Sigmoid colon (tissue), 7 donors: ENCODE measurements at places on chromosomes 1 and 21.

DNA sequence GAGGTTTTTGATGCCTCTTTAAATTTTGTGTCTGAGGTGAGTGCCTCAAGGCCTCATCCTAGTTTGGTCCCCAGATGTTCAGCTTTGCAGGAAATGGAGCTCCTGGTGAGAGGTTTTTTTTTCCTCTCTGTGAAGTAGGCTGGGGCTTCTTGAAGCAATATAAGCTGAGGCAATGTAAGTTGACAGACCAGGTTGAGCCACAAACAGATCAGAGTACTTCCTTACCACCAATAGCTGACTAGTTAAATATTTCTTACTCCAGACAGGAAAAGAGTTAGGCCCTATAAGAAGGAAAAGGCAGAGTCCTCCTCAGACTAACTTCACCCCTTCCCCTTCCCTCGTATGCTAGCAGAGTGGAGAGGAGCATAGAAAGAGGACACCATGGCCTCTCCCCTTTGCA lies 341.0 kb downstream of the LMO4 start:
- no peak for DNase-seq

DNA sequence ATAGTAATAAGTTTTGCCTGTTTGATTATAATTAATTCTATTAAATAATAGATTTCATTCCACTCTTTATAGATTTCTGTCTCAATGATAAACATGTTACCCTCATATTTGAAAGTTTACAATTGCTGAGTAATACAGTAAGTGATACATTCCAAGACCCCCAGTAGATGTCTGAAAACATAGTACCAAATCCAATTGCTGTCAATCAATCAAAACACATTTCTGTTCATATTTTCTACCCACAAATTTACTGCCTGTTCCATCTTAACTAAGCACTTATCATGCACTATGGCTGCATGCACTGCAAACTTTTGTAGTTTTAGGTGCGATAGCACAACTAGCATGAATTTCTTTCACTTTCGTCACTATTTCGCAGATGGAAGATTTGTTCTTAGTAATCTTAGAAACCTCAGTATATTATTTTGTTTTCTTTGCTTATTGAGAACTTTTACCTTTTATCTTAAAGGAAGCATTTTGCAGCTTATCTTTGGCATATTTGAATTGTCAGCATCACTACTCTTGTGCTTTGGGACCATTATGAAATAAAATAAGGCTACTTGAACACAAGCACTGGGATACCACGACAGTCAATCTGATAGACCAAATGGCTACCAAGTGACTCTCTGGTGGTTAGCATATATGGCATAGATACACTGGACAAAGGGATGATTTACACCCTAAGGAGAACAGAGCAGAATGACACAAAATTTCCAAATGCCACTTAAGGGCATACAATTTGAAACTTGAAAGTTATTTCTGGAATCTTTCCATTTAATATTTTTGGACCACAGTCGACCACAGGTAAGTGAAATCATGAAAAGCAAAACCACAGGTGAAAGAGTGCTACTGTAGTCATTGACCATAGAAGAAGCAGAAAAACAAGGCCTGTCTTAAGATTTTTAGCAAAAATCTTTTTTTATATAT lies 67.6 kb downstream of the RGS13 start:
- no peak for DNase-seq

DNA sequence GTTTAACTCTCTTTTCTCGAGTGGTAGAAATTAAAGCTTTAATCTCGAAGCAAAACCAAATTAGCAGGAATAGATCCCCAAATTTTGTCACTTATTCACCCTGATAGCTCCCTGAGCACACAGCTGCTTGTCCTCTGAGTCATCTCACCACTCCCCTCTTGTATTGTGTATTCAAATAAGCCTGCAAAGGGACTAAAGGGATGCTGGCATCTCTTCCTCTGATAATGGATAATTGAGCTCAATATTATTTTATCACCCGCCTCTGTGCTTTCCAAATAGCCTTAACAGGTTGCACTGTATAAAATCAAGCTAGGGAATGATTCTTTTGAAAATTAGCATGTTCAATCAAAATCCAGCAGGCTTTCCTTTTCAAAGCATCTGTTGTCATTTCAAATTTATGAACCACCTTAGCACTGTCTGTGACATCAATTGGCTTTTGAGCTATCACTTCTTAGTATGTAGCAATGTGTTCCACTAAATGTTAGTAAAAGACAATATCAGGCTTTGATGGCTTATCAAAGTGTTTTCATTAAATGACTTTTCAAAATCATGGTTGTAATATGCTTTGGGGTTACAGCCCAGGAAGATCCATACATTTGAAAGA lies 561.6 kb downstream of the PLA2G4A start:
- no peak for DNase-seq

DNA sequence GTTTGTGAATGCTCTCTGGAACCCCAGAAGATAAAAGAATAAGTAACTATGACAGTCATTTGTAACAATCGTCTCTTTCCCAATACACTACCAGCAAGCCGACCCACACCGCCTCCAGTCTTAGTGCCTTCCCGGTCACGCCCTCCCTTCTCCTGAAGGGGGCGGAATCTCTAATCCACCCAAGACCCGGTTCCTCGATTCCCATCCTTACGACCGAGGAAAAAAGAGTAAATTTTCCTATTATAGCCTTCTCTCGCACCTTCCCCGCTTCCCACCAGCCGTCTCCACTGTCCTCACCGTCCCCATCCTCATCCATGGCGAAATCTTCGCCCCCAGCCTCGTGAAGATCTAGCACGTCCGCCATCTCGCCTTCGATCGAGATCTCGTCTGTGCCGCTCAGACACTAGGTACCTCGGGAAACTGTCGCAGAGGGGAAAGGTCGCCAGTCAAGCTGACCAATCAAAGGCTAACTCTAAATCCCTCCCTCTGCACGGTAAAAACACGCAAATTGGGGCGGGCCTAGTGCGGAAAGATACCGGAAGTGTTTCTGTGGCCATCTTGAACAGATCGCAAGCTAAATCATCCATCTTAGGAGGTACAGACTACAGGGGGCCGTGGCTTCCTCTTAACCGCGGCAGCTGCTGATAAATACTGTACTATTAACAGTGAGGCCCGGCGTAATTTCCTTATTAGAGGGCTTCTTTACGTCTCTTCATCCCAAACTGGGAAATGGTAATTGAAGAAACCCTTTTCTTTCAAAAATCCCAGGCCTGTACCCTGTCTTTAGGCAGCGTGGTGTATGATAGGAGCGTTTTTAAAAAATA lies at the start of gene RBM8A:
TSS of gene RBM8A (minus strand) at position 422 of the 824 bp plus-strand sequence. CDS start at position 364, 58 bp downstream.
- peak; percentile 98 for DNase-seq

GRCh38 chr1:150876119-150876454 lies 312 bp downstream of the ARNT start:
- no peak for DNase-seq

DNA sequence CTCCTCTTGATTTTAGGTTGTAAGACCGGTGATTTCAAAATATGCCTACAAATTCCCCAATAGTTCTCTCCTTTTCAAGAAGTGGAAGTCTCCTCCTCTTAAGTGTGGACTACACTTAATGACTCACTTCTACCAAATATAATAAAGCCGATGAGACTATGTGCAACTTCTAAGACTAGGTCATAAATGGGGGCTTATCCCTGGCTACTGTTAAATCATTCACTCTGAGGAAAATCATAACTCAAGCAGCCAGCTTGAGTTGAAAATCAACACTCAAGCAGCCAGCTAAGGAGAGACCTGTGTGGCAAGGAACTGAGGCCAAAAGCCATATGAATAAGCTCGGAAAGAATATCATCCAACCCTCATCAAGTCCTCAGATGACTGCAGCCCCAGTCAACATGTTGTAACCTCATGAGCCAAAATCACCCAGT lies 49.6 kb upstream of the PSMG1 start:
- no peak for DNase-seq

GRCh38 chr1:226651732-226652105 lies 87.4 kb downstream of the ITPKB start:
- peak; percentile 75 for DNase-seq

DNA sequence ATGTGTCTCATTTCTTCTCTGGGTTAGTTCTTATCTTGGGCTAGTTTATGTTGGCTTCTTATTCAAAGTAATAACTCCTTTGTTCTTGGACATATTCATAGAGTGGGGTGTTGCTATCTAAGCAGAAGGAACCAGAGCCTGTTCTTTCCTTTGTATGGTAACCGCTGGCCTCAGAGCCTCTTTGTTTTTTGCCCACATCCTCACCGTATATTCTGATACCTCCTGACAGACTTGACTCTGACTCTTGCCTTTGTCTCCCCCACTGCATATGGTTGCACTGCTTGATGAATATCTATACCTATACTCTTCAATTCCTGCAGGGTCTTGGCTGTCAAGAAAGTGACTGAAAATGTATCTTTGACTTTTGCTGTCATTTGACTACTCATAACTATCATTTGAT lies 10.2 kb downstream of the FLG2 start:
- DNase-seq: no peak

DNA sequence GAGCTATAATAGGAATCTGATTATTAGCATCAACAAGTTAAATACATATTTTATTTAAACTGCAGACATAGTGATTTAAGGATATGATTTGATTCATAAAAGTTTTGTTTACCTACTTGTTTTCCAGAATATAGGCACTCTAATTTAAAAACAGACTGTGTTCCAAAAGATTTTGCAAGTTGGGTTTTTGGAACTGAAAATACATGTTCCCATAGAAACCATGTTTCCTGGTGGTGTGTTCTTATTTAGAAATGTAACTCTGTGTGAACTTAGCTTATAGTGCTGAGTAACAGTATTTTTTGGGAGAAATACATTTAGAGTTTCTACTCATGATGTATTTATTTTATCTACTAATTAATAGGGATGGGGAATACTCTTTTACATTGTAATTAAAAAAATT lies 21.8 kb downstream of the USP25 start:
- DNase-seq: no peak

- no peak for DNase-seq
These were observed 932 bp upstream of the RAB7B start for GRCh38 chr1:206003854-206004800.

- DNase-seq: peak; percentile 0
These were observed 57.0 kb downstream of the MDM4 start for GRCh38 chr1:204572923-204573922.

GRCh38 chr1:28135371-28136168 lies 40.9 kb downstream of the PTAFR start:
- no peak for DNase-seq

- DNase-seq: no peak
These were observed 21.1 kb upstream of the ABCA4 start for GRCh38 chr1:94142022-94142421.
